COR-L47 (cell line): ENCODE measurements at places on chromosomes 12 and 14.

DNA sequence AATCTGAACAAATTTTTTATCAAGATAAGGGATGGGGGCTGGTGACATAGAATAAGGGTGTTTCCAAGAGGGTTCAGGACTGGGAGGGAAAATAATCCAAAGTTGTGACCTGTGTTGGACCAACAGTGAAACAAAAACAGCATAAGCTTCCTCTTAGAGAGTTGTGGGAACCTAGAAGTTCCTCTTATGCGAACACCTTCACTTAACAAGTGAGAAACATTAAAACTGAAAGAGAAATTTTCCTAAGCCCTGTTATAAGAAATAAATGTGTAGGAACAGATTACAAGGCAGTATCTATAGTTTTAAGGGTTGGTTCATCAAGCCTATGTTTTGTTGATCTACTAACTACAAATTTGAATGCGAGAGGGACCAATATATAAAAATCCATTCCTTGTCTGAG is 58.4 kb downstream of the LLPH start:
- no peak for DNase-seq

DNA sequence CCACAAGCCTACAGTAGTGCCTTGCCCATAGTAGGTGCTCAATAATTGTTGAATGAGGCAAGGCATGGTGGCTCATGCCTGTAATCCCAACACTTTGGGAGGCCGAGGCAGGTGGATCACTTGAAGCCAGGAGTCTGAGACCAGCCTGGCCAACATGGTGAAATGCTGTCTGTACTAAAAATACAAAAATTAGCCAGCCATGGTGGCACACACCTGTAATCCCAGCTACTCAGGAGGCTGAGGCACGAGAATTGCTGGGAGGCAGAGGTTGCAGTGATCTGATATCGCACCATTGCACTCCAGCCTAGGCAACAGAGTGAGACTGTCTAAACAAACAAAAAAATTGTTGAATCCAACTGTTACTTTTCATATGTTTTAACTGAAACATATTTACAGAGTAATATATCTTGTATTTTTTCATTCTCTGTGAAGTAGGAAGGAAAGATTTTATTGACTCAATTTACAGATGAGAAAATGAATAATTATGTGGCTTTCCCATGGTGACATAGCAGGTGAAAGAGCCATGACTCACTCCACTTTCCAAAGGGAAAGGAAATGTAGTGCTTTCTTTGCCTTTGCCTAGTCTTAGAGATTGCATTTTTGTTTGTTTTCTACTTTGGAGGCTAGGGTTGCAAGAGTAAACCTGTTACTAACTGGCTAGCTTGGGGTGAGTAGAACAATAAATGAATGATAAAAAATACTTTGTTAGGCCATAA is 95.4 kb upstream of the SLC38A4 start:
- DNase-seq = no peak

GRCh38 chr14:65961004-65961403 is 525.2 kb upstream of the CCDC196 start:
- no peak for DNase-seq

DNA sequence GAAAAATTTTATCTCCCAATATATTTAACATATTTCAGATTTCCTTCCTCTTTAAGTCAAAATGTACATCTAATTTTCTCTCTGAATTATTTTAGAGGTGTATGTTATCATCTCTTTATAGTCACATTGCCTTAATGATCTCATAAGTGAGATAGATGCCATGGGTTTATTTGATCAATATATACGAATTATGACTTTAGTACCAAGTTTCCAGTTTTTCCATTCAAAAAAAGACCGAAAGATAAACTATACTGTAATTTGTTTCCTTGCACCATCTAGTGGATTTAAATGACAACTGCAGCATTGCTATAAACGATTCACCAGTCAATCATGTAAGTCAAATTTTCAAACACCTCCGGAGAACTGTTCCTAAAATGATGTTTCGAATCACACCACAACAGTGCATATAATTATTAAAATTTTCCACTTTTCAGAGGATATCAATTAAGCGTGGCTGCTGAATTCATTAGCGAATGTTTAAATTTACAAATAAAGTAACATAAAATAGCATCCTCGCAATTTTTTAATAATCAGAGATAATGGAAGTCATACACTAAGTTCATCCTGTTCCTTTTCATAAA is 419 bp upstream of the ATXN7L3B start:
- DNase-seq = peak; percentile 53

- no peak for DNase-seq
These were observed 30.5 kb upstream of the SPTLC2 start for GRCh38 chr14:77646907-77647306.

DNA sequence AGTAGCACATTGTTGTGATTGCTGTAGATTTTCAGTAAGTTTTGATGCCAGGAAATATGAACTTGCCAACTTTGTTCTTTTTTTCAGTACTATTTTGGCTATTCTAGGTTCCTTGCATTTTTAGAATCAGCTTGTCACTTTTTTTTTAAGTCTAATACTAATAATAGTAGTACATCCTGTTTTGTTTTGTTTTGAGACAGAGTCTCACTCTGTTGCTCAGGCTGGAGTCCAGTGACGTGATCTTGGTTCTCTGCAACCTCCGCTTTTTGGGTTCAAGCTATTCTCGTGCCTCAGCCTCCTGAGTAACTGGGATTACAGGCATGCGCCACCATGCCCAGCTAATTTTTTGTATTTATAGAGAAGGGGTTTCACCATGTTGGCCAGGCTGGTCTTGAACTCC is 16.5 kb downstream of the PWP1 start:
- no peak for DNase-seq

- DNase-seq = no peak
These were observed 274.5 kb downstream of the DACT1 start for GRCh38 chr14:58912287-58912686.

GRCh38 chr12:51441583-51441982 is 17.0 kb downstream of the SLC4A8 start:
- no peak for DNase-seq

DNA sequence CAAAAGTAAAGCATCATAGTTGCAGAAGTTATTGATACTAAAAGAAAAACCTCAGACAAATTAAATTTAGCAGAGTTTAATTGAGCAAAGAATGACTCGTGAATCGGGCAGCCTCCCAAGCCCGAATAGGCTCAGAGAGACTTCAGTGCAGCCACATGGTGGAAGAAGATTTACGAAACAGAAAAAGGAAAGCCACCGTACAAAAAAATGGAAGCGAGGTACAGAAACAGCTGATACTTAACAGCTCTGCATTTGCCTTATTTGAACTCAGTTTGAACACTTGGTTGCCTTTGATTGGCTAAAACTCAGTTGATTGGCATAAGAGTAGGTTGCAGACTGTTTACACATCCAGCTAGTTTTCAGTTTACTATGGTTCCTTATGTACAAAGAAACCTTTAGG is 12.9 kb downstream of the TTC9 start:
- DNase-seq = no peak

DNA sequence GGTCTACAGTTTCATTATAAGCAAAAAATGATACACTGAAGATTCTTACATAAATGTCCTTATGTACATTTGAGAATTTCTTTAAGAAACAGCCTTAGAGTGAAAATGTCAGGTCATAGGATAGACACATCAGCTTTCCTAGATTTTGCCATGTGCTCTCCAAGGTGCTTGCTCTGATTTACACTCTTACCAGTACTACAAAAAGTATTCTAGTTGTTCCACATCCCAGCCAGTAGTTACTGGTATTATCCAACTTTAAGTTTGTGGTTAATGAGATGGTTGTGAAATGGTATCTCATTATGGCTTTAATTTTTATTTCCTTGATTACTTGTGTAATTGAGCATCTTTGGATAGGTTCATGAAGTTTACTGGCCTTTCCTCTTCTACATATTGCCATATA is 5.0 kb upstream of the LRRK2 start:
- no peak for DNase-seq
